ENCODE measurements at places on chromosomes 2 and 18. TPM values are rescaled to one million over a fixed set of nuclear protein-coding genes. Genes with fewer than 3 reads are reported as not detected.

The GPR17 gene
- not detected for total RNA-seq

DNA sequence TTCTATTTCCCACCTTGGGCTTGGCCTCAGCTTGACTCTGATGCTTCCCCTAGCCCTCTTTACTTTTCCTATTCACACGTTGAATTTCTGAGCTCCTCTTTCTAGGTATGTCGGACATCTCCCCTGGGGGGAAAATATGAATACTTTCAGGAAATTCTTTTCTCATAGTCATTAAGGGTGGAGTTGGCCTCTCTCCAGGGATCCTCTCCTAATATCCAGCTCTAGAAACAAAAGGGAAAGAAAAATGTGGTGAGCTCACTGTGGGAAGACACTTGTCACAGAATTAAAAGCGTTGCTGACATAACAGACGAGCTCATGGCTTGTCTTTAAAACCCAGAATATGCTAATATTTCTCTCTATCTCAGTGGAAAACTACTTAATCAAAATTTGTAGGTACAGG lies 132.7 kb upstream of the MEX3C start:
- no peak for DNase-seq

GRCh38 chr2:145503511-145503910 lies 983.6 kb upstream of the ZEB2 start:
- DNase-seq = no peak

DNA sequence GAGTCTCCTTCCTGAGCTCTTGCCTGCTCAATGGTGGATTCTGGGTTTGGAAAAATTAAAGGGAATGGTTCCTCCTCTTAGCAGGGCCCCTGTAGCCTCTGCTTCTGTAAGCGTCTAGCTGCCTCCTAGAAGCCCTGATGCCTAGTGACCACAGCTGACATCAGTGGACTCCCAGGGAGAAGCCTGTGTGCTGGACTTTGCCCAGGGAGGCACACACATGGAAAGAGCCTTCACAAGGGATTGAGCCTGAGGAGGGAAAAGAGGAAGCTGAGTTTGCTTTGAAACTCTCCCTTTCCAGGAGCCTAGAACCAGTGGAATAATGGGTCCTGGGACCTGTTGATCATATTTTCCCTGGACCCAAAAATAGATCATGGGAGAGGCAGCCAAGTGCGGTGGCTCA lies 1.4 kb upstream of the CFAP65 start:
- no peak for DNase-seq
